Stimulated activated CD4-positive, alpha-beta T cell treated with anti-CD3 and anti-CD28 coated beads, Interleukin-4, amount 100 ng/mL, for 4 hours (primary cell): ENCODE measurements at places on chromosomes 7 and 10.

GRCh38 chr10:55426138-55426537, 625.1 kb upstream of the PCDH15 start:
- no peak for DNase-seq

GRCh38 chr10:69816521-69816920, 14.8 kb downstream of the COL13A1 start:
- DNase-seq: no peak

GRCh38 chr10:113449006-113449695, 103.7 kb upstream of the HABP2 start:
- no peak for DNase-seq

GRCh38 chr7:33459340-33459751, 330.0 kb downstream of the BBS9 start:
- DNase-seq: no peak

DNA sequence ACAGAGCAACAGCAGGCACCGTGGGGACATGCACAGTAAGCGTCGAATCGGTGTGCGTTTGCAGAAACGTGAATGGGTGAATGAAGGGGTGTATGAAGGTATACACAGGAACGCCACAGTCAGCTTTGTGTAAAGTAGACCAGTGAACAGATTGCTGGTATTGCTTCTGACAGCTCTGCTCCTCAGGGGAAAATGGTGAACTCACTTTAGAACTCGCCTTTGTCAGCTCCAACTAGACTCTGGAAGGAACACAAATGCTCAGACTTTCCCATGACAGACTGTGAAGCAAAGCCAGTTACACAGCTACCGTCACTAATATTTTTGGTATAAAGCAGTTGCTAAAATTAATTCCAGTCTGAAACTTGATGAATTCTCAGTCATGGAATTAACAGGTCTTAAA, 78.9 kb downstream of the CUX1 start:
- no peak for DNase-seq

DNA sequence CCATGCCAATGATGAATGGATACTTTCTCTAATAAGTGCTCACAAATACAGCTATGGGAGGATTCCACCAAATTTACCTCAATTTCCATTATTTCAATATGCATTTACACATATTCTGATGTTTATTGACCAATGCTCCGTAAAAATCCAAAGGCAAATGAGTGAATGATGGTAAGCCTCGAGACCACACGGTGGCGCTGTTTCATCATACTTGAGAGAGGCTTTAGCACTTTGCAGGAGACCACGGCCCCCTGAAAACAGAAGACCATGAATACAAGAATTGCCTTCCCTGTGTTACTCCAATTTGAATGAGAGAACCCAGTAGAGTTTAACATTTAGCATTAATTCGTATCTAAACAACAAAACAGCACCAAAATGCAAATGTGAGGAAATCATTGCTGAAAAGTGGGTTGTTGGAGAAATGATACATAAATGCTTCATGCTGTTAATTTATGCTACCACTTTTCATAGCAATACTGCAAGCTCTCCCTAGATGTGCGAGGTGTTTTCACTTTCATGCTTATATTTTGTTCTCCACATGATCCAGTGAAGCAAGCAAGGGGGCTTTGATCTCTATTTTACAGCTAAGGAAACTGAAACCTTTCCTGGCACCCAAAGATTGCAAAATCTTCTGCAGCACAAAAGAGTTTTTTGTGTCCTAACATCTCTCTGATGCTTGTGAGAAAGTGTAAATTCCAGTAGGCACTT, 35.4 kb downstream of the TRIL start:
- peak; percentile 56 for DNase-seq

GRCh38 chr7:139393621-139394211, 34.0 kb downstream of the LUC7L2 start:
- DNase-seq: no peak

- no peak for DNase-seq
Observed at GRCh38 chr10:80075781-80076180, 2.7 kb upstream of the TMEM254 start.

- DNase-seq: no peak
Observed at GRCh38 chr7:13466874-13467547, 522.5 kb downstream of the ETV1 start.

- no peak for DNase-seq
Observed at GRCh38 chr10:112706577-112706976, 243.5 kb upstream of the TCF7L2 start.

GRCh38 chr7:50690541-50691011, 92.1 kb downstream of the GRB10 start:
- DNase-seq: no peak

DNA sequence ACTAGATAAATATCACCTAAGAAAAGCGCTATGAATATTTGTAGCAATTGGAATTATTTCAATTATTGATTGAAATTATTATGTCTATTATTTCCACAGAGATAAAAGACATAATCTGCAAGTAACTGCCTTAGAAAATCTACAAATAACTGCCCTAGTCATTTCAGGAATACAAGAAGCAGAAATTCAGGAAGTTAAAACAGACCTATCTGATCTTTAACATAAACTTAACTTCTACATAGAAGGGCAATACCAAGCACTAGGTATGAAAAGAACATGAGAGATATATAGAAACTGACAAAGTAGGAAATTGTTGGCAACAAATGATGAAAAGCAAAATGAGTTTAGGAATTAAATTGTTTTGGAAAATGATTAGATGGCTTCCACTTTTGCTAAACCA, 31.8 kb upstream of the AKR1B10 start:
- DNase-seq: no peak

- DNase-seq: no peak
Observed at GRCh38 chr7:159099711-159100231, 44.9 kb downstream of the VIPR2 start.

GRCh38 chr10:69466158-69466490, 14.9 kb downstream of the TSPAN15 start:
- no peak for DNase-seq

GRCh38 chr10:122730238-122730637, 30.6 kb upstream of the C10orf120 start:
- DNase-seq: no peak

GRCh38 chr10:100998991-100999741, 442 bp upstream of the LZTS2 start:
- peak; percentile 70 for DNase-seq

DNA sequence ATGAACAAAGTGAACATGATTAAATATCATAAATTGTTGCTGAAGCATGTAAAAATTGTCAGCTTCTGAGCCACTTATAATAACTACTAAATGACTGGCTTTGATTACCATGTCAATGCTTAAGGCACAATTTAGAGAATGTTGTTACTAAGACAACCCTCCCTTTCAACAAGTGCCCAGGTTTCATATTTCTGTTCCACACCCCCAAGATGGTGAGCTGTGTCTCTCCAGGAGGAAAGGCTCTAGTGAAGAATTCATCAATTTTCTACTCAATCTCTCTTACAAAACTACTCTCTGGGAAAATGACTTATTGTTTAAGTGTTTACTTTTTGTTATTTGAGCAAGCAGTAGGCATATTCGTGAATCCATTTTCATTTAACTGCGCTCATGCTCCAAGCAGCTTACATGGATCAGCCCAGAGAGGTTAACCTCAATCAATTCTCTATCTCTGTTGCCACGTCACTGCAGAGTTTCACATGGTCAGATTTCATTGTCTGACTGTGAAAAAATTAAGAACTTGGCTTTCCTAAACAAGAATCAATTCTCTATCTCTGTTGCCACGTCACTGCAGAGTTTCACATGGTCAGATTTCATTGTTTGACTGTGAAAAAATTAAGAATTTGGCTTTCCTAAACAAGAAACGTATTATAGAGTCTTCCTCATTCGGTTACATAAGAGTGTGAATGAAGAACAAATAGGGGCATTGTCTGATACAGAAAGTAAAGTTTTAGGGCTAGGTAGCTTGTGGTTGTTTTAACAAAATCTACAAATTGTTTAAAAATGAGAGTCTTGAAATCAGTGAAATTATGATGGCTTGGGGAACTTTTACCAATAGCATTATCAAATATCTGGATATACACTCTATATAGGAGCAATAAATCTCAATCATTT, 49.7 kb downstream of the CCDC71L start:
- DNase-seq: no peak

GRCh38 chr7:151816562-151817314, 60.2 kb downstream of the PRKAG2 start:
- no peak for DNase-seq

- no peak for DNase-seq
Observed at GRCh38 chr10:116017405-116017804, 255.6 kb downstream of the GFRA1 start.

- DNase-seq: no peak
Observed at GRCh38 chr10:97004591-97004990, 172.5 kb downstream of the LCOR start.

DNA sequence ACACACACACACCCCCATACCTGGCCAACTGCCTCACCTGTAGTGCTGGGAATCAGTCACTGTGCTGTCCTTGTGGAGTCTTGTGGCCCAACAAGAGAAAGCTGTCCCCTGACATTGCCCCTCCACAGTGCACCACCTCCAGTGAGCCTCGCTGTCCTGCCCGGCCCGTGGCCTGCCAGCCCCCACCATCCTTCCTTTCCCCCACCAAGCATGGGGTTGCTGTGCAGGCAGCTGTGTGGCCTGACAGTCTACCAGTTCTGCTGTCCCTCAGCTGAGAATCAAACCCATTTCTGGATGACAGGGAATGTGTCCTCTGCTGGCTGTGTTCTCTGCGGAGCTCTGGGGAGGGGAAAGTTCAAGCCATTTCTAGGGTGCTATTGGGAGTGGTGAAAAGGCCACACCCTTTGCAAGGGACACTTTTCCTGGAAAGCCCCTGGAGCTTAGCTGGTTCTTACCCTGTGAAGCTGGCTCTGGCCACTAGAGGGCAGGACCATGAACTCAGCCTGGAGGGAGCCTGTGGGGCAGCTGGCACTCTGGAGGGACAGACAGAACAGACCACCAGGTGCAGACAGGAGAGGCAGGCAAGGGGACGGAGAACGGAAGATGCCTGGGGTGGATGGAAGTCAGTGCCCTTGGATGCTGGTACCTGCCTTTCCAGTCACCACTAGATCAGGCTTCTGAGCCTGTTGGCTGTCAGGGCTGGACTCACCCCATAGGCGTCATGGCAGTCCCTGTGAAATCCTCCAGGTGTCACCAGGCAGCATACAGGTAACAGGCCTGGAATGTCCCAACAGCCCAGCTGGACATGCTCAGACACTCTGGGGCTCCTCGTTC, 10.5 kb upstream of the MTPAP start:
- peak; percentile 48 for DNase-seq

DNA sequence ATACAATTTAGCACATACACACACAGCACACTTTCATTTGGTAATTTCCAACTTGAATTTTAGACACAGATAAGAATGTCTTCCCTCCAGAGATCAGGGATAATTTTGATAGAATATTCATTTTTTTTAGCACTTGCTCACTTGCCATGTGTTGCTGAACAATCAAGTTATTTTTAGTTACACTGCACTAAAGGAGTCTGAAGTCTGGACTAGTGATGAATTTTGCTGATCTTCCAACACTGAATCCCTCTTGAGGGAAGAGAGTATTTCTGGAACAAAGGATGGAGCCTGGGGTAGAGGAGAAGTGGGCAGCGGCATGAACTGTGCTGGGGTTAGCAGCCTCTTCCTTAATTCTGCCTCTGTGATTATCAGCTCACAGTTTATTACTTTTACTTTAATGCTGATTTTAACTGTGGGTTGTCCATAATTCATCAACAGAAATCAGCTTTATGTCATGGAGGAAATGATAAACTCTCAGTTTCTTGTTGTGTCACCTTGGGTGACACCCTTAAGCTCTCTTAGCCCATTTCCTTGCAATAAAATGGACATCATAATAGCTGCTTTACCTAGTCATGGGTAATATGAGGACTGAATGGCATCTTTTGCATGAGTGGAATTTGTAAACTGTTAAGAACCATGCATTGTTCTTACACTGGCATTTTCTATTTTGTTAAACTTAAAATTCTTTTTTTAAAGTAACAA, 32.1 kb downstream of the SGPL1 start:
- no peak for DNase-seq

GRCh38 chr10:79044846-79045245, 23.9 kb upstream of the ZMIZ1 start:
- DNase-seq: no peak

DNA sequence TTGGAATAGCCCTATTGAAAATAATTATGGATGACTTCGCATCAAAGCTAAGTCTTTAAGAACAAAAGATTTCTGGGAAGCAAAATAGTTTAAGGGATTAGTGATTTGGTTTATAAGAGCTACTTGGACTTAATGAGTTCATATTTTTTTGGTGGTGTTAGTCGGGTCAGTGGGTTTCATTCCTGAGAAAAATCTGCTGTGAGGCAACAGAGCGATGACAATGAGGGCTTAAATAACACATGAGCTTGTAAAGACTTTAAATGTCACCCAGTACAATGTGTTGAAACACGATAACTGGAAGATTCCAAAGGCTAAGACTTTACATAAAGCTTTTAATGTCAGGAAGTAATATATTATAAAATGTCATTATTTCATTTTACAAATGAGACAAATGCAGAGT, 178.8 kb downstream of the ARL4A start:
- no peak for DNase-seq

DNA sequence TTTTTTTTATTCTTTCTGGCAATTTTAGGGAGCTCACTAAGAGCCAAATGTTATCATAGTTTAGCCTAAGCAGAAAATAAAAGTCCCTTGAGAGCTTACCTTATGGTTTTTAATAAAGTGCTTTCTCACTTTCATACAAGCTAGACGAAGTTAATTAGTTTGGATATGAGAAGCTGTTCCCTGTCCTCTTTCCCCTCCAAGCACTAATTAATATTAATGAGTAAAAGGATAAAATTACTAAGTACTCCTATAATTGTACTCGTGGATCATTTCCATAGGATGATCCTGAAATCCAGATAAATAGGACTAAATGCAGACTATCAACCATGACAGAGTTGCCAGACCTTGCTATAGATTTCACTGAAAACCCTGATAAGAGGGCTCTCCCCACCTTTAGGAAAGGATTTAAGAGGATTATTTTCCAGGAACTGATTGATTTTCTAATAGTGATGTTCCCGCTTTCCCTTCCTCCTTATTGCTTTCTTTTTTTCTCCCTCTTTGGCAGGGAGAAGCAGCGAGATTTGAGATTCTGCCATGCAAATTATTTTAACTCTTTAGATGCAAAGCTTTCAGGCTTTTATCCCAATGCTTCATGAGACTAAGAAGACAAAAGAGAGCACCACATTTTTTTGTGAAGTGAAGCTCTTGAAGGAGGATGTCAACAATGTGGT, 58.3 kb upstream of the HECW1 start:
- DNase-seq: no peak

- no peak for DNase-seq
Observed at GRCh38 chr7:20653636-20654035, 38.2 kb downstream of the ABCB5 start.
